ENCODE measurements at places on chromosomes 16 and 17. TPM values are rescaled to one million over a fixed set of nuclear protein-coding genes. Genes with fewer than 3 reads are reported as not detected.

KRT15 gene
- 24.3 TPM for total RNA-seq

RRAD gene
- total RNA-seq, result 11.1 TPM

FOXF1 gene
- 46.4 TPM for total RNA-seq

PLA2G10 gene
- 6.6 TPM for total RNA-seq

SAP30BP gene
- total RNA-seq, result 71.4 TPM

CD7 gene
- total RNA-seq, result 7.2 TPM

FBXW10 gene
- total RNA-seq, result not detected

CRHR1 gene
- not detected for total RNA-seq

ABCC3 gene
- 65.4 TPM for total RNA-seq

SPATA22 gene
- total RNA-seq, result 0.75 TPM

RHBDL3 gene
- total RNA-seq, result 0.41 TPM

NUPR1 gene
- 291 TPM for total RNA-seq

UBE2O gene
- total RNA-seq, result 19.3 TPM

C16orf92 gene
- total RNA-seq, result not detected

ZFP3 gene
- total RNA-seq, result 6.7 TPM

SDR42E2 gene
- total RNA-seq, result 0.14 TPM

CLEC18B gene
- not detected for total RNA-seq

SCN4A gene
- total RNA-seq, result not detected

TBC1D3K gene
- total RNA-seq, result not detected

NHLRC4 gene
- total RNA-seq, result 0.98 TPM

SHBG gene
- total RNA-seq, result 0.87 TPM

WNT9B gene
- 2.0 TPM for total RNA-seq

NETO2 gene
- 11.2 TPM for total RNA-seq

CDH1 gene
- total RNA-seq, result 128 TPM

COIL gene
- 13.3 TPM for total RNA-seq

GP2 gene
- total RNA-seq, result not detected

GPR139 gene
- total RNA-seq, result not detected

PIK3R6 gene
- 2.7 TPM for total RNA-seq
